Esophagus squamous epithelium (tissue), 5 donors: ENCODE measurements at places on chromosomes 16 and 17.
A peak's percentile ranks its signal among the peaks of the same experiment; 100 is the strongest.

GRCh38 chr17:1532836-1533602 lies 16.6 kb upstream of the INPP5K start:
- no peak for DNase-seq

DNA sequence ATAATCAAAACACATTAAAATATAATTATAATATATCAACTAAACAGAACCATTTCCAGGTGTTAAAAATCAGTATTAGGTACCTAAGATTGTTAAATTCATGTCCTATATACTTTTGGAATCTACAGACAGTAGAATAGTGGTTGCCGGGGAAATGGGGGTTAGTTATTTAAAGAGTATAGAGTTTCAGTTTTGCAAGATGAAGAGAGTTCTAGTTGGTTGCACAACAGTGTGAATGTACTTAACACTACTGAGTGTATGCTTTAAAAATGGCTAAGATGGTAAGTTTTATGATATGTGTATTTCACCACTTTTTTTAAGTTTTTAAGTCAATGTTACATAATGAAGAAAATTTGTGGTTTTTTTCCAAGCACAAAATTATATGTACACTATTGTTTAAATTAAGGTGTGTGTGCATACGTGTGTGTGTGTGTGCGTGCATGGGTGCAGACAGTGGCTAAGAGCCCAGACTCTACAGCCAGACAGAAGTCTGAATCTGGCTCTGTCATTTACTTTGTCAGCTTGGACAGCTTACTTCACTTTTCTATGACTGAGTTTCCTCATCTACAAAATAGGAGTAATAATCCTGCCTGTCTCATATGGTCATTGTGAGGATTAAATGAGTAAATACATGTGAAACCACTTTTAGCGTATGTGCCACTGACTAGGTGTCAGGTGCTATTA lies 25.3 kb upstream of the PHAF1 start:
- no peak for DNase-seq

GRCh38 chr17:36527621-36528250 lies 6.9 kb downstream of the MYO19 start:
- no peak for DNase-seq

DNA sequence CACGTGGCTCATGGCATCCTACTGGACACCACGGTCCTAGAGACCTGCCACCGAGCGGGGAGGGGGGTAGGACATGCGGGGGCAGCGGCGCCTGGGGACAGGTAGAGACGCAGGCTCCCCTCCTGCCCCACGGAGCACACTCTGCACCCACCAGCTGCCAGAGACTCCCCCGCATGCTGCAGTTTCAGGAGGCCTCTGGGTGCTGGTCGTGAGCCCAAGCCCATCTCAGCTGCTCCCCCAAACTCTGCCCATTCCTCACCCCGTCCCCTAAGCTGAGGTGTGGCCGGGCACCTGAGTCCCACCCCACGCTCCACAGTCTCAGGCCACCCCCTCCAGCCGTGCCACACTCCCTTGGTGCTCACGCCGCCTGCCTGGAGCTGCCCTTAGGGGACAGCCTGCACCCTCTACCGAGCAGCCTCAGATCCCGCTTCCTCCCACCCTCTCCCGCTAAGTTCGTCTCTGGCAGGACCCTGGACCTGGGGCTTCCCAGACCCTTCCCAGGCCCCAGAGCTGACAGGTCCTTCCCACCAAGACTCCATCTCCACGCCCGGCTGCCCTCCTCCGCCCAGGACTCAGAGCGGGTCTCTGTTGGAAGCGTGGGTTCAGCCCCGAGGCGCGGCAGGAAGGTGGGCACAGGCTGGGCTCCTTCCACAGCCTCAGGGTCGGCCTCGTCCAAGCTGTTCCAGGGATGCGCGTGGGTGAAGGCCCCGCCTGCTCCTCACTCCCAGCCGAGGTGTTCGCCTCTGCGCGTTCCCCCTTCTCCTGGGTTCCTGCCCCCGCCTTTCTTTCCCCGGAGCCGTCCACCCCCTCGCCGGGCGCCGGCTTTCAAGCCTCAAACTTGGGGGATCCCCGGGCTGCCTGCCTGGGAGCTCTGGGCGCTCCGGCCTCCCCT lies 1.3 kb downstream of the RAB40B start:
- DNase-seq, result no peak

DNA sequence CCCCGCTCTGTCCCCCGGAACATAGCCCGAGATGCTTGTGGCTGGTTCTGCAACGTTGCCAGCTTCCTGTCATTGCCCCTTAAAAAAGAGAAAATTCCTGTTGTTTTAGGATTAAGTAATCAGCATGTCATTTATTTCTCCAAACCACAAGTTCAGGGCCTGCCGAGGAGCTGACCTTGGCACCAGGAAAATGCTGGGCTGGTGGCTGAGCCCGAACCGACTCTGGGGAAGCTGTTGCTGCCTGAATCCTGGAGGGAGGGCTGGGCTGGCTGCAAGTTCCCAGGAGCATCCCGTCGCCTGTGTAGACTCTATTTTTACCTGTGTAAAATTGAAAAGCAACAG lies 130.9 kb upstream of the FOXF1 start:
- no peak for DNase-seq

DNA sequence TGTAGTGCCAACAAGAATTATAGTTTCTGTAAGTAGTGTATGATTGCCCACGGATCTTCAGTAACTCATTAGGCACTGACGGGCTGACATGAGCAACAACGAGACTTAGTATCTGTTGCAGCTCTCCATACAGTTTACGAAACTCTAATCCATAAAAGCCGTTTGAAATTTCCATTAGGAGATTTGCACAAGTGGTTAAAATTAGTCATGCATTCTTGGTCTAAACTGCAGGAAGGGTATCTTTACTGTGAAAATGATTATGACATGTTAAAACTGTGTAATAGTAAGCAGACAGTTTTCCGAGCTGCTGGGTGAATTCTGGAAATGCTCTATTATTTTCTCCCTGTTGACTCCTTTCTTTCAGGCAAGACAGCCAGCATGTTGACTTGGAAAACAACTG lies 605.0 kb downstream of the WWOX start:
- DNase-seq, result no peak

- DNase-seq, result no peak
These were observed 141.8 kb downstream of the KATNIP start for GRCh38 chr16:27691721-27692120.

- no peak for DNase-seq
These were observed 14.1 kb downstream of the NQO1 start for GRCh38 chr16:69712277-69712676.

DNA sequence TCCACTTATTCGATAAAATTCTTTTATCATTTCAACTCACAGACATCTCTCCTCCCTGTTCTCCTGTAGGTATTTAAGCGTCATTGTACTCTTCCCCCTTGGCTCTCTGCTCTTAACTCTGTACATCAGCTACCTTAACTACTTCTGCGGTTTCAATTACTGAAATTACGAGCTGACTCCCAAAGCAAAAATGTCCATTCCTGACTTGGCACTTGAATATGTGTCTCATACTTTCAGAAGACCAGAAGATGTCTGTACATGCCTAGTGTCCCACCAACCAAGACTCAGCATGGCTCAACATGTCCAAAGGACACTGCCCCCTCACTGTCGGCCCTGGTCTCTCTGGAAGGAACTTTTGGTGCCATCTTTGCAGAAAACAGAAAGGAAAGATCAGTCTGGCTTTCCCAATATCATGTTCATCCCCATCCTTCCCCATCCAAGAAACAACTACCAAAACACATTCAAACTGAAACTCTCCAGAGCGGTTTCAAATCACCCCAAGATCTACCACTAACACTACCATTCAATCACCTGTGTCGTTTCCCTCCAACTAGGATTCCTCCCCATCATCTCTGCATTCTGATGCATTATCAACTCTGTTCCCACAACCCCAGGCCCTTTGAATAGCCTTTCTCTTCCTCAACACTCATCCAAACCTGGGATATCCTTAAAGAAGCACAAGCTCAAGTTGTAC lies 74.9 kb downstream of the ZFHX3 start:
- DNase-seq, result no peak

- no peak for DNase-seq
These were observed 21.9 kb upstream of the NXPH3 start for GRCh38 chr17:49553676-49554335.

DNA sequence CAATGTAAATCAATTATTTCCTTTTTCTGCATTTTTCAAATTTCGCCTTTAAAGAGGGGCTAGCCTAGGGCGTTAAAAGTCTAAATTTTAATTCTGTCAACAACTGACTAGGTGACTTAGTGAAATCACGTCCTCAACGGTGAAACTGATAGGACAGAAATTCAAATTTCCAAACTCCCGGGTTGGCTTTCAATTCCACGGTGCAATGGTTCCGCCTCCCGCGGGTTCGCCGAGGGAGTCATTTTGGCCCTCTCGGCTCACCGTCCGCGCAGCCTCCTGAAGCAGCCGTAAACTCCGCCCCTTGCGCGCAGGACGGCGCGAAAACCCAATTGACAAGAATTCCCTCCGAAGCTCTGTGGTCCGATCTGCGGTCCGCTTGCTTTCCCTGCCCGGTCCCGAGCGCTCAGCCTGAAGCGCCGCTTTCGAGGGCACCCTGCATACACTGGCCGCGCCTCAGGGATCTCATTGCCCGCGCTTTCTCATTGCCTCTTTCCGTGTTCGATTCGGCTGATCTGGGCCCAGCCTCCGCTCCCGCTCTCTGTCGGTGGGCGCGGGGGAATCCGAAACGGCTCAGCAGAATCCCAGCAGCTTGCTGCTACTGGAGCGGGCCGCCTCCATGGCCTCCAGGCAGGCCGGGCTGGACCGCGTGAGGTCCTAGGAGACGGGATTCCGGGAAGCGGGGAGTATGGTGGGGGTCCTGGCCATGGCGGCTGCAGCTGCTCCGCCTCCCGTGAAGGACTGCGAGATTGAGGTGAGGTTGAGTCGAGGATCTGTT lies at the start of gene ATAD5:
TSS of gene ATAD5 (plus strand) at position 304 of the 775 bp plus-strand sequence. CDS start at position 686, 382 bp downstream.
- peak; percentile 45 for DNase-seq

DNA sequence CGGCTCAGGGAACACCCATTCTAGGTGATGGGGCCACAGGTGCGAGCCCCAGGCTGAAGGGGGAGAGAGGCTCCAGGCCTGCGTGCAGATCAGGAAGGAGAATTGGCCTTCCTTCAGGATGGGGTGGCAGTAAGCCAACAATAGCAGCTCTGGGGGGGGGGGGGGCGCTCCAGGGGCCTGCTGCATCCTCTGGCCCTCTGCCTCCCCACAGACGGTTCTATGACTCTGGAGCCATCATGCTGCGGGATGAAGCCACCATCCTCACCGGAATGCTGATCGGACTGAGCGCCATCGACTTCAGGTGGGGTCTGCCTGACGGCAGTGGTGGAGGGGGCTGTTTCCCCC lies 6.1 kb downstream of the RUNDC3A start:
- no peak for DNase-seq

- DNase-seq, result no peak
These were observed 53.3 kb upstream of the LRRC37A3 start for GRCh38 chr17:64972611-64973010.

GRCh38 chr17:66963521-66963908 lies 992 bp upstream of the CACNG4 start:
- no peak for DNase-seq

DNA sequence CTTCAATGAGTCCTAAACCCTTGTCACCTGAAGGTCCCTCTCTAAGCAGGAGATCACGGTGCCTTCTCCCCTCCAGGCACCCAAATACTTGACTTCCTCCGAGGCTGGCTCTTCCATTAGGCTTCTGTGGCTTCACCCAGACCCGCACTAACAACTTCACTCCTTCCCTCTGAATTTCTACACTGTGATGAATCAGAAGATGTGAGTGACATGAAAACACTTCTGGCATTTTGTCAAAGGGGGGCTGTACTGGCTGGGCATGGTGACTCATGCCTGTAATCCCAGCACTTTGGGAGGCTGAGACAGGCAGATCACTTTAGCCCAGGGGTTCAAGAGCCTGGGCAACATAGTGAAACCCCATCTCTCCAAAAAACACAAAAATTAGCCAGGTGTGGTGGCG lies 72.6 kb upstream of the CNEP1R1 start:
- DNase-seq, result no peak

DNA sequence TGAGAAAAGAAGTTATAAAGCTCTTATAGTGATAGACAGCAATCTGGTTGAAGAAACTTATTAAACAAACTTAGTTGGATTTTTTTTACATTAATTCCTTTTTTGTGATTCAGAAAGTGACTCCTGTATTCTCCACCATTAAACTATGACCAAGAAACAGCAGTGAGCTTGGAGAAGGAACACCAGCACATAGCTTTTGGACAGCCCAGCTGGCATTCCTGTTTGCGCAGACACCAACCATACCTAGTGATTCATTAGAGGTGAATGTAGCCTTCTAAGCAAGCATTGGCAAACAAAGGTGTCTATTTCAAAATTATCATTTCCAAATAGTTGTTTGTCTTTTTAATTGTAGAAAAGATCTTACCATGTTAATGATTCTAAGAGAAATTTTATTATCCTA lies 94.4 kb downstream of the STXBP4 start:
- DNase-seq, result no peak

DNA sequence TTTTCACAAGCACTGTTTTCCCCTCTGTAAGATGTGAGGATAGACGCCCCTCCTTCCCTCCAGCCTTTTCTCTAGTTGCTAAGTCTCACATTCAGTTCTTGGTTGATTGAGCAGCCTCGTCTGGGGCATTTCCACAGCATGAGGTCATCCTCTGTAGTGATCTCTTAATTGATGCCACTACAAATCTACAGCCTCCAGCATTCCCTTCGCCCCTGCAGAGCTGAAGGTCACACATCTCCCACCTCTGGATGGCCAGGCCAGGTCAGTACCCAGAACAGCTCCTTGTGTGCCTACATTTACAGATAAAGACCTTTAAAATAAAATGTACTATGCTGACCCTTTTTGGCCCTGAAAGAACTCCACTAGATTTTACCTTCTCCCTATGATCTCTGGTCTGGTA lies 32.5 kb upstream of the CDH11 start:
- DNase-seq, result no peak

- no peak for DNase-seq
These were observed 222.9 kb upstream of the IRX3 start for GRCh38 chr16:54509456-54509855.

DNA sequence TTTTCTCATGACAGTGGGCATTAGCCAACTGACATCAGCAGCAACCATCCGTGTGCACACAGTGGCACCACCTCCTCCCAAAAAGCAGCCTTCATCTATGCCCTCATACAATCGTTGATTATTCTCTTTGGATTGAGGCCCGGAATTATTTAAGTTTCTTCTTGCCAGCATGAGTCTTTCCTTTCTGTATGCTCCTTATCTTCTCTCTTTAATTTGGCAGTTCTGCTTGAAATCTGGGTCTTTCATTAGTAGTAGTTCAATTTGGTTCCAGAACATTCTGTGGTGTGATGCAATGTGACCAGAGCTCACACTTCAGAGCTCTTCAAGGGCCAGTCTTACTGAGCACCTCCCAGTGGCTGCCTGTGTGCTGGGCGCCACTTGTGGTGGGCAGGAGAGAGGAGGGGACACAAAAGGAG lies 52.2 kb upstream of the STH start:
- DNase-seq, result no peak
